SW 1271 (cell line): ENCODE measurements at places on chromosomes 16 and 17.

DNA sequence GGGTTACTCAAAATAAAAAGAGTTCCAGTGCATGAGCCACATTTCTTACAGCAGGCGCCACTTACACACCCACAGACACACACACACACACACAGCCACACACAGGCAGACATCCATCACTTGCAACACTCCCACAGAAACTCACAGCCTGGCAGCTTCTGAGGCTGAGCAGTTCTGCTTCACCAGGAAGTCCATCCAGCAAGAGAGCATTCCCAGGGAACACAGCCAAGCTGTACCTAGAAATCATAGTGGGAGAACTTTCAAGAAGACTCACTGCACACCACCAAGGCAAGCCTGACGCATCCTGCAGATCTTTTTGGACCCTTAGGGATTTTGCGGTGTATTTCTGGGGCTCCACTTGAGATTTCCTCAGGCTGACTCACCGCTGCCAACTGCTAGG lies 140.9 kb upstream of the WSB1 start:
- no peak for DNase-seq

GRCh38 chr16:27103954-27104353 lies 37.2 kb downstream of the C16orf82 start:
- no peak for DNase-seq

DNA sequence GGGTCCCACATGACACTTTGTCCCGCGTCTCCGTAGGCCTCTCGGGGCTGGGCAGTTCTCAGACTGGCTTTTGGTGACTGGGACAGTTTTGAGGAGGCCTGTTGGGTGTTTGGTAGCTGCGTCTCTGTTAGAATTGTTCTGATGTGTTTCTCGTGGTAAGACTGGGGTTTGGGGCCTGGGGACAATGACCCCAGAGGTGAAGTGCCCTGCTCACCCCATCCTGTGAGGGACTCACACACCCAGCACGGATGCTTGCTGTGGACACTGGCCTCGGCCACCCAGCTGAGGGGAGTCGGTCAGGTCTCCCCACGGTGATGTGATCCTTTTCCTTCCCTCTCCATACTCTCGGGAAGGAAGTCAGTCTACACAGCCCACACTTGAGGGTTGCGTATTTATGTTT lies 50.3 kb downstream of the METRNL start:
- DNase-seq, result no peak

- no peak for DNase-seq
Measured at GRCh38 chr16:87493608-87494280, 920 bp upstream of the ZCCHC14 start.

- no peak for DNase-seq
Measured at GRCh38 chr16:55350984-55351383, 27.0 kb downstream of the IRX6 start.

- DNase-seq, result no peak
Measured at GRCh38 chr17:28395968-28396367, 10.0 kb downstream of the SLC46A1 start.

- no peak for DNase-seq
Measured at GRCh38 chr17:9855036-9855435, 29.3 kb downstream of the GLP2R start.
